Activated CD4-positive, alpha-beta T cell treated with anti-CD3 and anti-CD28 coated beads for 24 hours (primary cell): ENCODE measurements at places on chromosomes 1 and 21.

GRCh38 chr1:145887631-145888030 lies 2.0 kb upstream of the ANKRD35 start:
- DNase-seq, result no peak

DNA sequence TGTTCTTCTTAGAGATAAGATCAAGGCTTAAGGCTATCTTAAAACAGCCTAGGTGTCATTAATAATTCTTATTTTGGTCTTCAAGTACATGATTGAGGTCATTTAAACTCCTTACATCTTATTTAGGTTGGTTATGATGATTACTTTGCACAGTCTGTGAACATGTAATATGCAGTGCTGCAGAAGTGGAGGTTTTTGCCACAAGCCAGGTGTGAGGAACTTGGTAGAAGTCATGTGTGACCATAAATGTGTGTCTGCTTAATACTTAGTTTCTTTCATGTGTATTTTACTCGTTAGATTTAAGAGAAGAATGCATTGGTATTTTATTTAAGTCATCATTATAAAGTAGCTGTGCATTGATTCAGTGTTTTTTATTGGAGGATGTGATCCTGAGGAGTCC lies 10.1 kb downstream of the ATG4C start:
- no peak for DNase-seq

- no peak for DNase-seq
These were observed 11.9 kb upstream of the PIGR start for GRCh38 chr1:206958144-206958543.

GRCh38 chr1:30191154-30191702 lies 532.2 kb downstream of the MATN1 start:
- no peak for DNase-seq

- DNase-seq, result no peak
These were observed 17.1 kb downstream of the UTP25 start for GRCh38 chr1:209844695-209845407.

GRCh38 chr1:172244865-172245264 lies 175.6 kb upstream of the C1orf105 start:
- no peak for DNase-seq

GRCh38 chr1:60133000-60133673 lies 59.6 kb upstream of the C1orf87 start:
- DNase-seq, result no peak

GRCh38 chr1:86356247-86356646 lies 39.9 kb downstream of the ODF2L start:
- no peak for DNase-seq

GRCh38 chr1:40039757-40040510 lies 595 bp upstream of the CAP1 start:
- DNase-seq, result peak; percentile 68

GRCh38 chr1:3443807-3444206 lies 10.7 kb upstream of the ARHGEF16 start:
- DNase-seq, result no peak

DNA sequence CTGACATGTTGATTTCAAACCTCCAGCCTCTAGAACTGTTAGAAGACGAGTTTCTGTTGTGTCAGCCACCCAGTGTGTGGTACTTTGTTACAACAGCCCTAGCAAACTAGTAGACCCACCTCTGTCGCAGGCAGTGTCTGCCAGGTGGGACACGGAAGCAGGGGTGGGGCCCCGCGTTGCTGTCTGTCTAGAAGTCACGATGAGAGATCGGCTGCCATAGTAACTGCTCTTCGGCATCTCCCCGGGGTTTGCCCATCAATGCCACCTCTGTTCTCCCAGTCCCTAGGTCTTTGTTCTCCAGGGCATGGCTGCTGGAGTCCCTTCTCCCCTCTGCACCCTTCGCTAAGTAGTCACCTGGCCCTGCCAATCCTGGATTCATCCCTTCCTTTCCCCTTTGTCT lies 15.2 kb upstream of the CLSTN1 start:
- DNase-seq, result no peak

DNA sequence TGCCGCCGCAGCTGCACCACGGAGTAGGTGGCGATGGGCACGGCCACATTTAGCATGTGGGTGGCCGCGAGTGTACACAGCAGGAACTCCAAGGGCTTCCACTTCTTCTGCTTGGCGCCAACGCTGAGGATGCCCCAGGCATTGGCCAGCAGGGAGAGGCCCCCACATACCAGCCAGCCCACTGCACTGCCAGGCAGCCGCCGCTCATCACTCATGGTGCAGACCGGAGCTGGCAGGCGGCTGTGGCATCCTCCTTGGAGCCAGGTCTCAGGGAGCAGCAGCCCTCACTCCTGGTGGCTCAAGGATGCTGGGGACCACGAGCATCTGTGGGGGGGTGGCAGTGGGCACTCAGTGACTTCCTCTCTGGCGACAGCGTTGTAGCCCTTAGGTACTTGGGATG lies 6.2 kb downstream of the GPR153 start:
- no peak for DNase-seq

GRCh38 chr1:183374825-183375224 lies 43.4 kb downstream of the NMNAT2 start:
- DNase-seq, result no peak

DNA sequence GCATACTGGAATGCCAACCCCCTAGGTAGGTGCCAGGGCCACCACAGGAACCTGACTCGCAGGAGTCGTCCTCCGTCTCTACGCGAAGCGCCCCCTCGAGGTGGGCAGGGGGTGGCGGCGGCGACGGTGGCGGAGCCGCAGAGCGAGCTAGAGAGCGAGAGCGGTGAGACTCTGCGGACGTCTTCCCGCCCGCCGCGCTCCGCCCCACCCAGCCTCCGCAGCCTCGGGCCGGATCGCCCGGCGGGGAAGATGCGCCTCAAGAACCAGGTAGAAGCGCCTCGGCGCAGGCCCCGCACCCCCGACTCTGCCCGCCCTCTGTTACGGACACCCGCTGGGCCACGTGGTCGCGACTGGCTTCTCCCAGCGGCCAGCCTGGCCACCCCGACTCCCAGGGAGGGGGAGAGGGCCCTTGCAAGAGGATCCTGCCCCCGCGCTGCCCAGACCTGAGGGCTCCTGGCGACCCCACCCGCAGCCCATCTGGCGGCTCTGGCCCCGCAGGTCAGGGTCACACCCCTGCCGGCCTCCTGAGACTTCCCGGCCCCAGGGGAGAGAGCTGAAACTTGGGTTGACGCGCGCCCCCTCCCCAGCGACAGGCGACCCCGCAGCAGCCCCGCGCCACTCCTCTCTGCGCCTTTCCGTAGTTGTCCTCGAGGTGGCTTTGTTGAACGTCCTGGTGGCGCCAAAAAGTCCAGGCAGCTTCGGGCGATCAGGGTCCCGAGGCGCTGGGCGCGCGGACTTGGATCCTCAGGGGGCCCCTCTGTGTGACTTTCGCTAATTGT lies 24.4 kb upstream of the AGBL4 start:
- no peak for DNase-seq

DNA sequence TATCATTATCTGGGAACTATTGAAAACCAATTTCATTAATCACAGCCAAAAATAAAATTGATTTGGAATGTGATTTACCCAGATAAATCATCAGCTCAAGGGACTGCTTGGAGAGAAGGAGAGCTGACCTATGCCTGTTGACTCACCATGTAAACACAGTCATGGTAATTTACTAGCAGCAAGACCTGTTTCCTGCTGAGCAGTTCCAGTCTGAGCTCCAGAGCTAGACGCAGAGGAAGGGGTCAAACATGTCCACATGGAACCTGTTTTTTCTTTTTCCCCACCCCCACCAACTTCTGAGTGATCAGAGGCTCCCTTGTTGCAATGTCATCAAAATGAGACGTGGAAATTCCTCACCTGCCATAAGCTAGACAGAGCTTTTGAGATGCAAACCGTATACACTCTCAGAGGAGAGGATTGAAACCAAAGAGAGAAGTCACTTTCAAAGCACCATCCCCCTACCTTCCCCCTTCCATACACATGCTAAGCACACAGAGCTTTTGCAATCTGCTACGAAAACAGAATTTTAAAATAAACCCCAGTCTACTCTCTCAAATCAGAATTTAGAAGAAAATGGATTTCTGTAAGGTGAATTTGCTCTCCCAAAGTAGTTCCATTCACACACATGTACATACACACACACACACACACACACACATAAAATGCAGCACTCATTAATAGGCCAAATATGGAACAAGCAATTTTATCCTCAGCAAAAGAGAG lies 55.9 kb upstream of the PTGFRN start:
- no peak for DNase-seq

DNA sequence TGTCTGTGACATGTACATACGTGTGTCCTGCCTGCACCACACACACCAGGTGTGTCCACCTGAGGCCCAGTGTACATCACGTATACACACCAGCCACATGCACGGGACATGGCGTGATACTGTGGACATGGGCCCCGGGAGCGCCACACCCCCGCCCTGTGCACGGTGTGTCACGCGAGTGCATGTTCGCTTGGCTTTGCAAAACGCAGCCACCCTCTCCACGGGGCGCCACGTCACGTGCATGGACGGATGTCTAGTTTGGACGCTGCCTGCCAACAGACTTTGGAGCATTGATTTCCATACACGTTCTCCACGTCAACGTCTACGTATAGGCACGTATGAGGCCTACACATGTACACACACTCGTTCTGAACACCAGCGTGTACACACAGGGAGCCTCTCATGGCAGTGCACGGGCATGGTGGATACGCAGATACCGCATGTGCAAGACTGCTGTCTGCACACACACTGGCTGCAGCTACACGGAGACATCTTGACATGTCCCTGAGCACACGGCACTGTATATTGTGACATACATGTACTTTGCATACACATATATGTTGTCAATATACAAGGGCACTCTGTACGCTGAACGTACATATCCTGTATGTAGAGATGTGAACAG lies 2.7 kb downstream of the TMEM240 start:
- DNase-seq, result no peak

DNA sequence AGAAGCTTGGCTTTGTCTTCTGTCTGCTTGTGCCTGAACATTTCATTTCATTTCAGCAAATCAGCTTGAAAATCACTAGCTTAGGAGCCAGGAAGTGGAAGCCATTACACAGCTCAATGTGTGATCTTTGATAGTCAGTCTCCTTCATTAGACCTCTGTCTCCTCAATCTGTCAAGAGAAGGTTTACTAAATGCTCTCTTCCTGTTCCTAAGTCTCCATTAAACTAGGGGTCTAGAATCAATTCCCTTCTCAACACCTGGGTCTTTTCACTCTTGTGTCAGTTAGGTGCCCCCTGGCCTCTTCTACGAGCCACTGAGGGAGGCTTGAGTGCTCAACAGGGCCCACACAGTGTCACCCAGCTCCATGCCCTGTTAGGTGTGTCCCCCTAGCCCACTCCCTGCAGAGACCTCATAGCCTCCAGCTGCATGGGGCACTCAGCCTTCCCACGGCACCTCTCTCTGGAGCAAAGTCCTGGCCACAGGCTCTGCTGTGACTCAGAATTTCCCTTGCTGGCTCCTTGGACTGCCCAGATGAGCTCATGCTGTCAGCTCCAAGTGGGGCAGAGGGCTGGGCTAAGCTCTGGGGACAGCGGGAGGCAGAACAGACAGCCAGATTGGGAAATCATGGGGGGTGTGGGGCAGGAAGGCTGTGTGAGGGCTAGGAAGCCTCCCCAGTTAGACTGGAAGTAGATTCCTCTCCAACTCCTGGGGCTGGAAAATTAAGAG lies 115.7 kb upstream of the IPO9 start:
- no peak for DNase-seq

GRCh38 chr1:186099336-186100104 lies 275.5 kb downstream of the TPR start:
- DNase-seq, result no peak

GRCh38 chr1:109160071-109160840 lies 46.3 kb downstream of the ELAPOR1 start:
- no peak for DNase-seq

DNA sequence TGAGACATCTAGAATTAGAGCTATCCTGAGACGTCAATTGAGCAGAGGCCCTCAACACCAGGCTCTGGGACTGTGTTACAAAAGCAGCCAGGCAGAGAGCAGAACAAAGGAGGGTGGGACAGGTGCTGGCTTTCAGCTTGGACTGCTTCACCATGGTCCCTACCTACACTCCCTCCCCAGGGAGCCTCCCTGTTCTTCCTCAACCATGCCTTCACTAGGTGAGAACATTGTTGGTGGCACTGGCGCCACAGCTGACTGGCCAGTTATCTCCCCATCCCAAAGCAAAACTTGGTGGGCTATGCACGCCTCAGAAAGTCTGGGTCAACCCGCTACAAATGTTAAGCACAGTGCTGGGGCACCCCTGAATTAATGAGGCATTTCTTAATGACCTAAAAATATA lies 87.8 kb downstream of the NMNAT2 start:
- DNase-seq, result no peak

DNA sequence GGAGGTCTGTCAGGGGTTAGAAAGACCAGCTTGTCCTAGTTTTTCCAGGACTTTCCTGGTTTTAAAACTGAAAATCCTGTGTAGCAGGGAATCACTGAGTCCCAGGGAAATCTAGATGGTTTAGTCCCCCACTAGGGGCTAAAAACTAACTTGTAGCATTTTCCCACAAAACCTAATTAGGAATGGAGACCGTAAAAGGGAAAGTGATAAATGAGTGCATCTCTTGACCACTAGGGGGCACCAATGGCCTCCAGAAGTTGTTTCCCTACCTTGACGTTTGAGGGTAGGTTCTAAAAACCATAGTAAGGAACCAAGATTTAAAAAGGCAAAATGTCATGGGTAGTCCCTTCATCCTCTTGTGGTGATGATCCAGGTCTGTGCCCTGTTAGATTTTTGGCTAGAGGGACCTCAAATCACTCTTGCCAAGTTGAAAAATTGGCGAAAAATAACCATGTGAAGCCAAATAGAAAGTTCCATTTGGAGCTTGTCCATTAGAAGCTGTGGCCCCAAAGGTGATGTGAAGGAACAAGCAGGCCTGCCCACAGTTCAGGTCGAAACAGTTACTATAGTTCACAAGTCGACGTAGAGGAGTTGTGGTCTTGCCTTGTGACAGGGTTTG lies 24.5 kb downstream of the CLIC6 start:
- peak; percentile 42 for DNase-seq

- DNase-seq, result no peak
These were observed 329.3 kb upstream of the PRMT6 start for GRCh38 chr1:106727171-106727570.

- DNase-seq, result no peak
These were observed 8.7 kb downstream of the PRRC2C start for GRCh38 chr1:171494076-171494475.

DNA sequence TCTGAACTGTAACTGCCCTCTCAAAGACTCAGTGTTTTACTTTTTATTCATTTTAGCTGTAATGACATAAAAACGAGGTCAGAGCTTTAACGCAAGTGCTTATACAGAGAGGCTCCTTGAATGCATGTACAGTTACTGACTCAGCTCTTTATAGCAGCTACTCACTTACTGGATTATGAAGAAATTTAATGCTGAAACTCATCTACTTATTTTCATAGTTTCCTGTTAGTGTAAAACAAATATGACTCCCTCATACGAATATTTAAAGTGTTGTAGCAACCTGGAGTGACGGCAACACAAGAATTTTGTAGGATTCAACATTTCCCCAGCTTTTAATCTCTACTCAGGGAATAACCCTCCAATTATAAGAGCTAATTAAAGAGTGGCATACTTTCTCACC lies 32.7 kb downstream of the ADSS2 start:
- DNase-seq, result no peak
